ENCODE measurements at places on chromosomes 12 and 14. TPM values are rescaled to one million over a fixed set of nuclear protein-coding genes. Genes with fewer than 3 reads are reported as not detected.

Gene LMBR1L
- total RNA-seq: 79.4 TPM

Gene WNT1
- not detected for total RNA-seq

Gene LHX5
- 10.2 TPM for total RNA-seq

Gene FAM186B
- total RNA-seq: 0.18 TPM

Gene SP1
- 27.0 TPM for total RNA-seq

Gene NANOG
- total RNA-seq: 0.27 TPM

Gene NPFF
- not detected for total RNA-seq

Gene SYCP3
- 1.3 TPM for total RNA-seq

Gene SLC10A1
- not detected for total RNA-seq

Gene FKBP11
- total RNA-seq: 12.7 TPM

- DNase-seq: no peak
Measured at GRCh38 chr14:66503532-66503931, 4.4 kb upstream of the GPHN start.

DNA sequence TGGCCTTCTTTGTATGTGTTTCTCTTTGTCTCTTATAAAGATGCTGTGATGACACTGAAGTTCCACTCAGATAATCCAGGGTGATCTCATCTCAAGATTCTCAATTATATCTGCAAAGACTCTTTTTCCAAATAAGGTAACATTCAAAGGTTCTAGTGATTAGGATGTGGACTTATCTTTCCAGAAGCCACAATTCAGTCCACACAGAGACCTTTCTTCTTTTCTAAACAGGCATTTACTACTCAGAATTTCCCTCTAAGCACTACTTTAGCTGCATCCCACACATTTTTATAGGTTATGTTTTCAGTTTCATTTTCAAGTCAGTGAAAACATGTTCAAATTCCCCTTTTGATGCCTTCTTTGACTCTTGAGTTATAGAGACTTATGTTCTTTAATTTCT lies 9.0 kb upstream of the NKX2-1 start:
- no peak for DNase-seq

- DNase-seq: no peak
Measured at GRCh38 chr14:80310938-80311750, 99.8 kb upstream of the DIO2 start.

- DNase-seq: no peak
Measured at GRCh38 chr14:38211255-38211735, 3.6 kb downstream of the SSTR1 start.

GRCh38 chr14:61328626-61329262 lies 7.4 kb downstream of the PRKCH start:
- no peak for DNase-seq

GRCh38 chr14:30484201-30484600 lies 74.8 kb upstream of the G2E3 start:
- no peak for DNase-seq

DNA sequence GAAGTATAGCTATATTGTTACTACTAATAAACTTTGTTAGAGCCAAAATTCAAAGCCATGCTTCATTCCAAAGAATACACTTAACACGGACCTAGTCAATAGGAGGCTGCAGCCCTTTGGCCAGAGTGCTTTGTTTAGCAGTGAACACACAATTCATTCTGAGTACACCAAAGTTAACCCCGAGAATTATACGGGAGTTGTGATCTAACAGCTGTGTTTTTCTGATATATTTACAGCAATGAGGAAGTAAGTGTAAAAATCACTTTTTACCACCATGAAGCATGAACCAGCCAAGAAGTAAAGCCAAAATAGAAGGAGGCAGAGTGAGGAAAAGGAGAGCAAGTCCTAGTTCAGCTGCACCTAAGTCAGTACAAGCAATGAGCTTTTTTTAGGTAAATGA lies 156.8 kb upstream of the PDE3A start:
- DNase-seq: no peak

DNA sequence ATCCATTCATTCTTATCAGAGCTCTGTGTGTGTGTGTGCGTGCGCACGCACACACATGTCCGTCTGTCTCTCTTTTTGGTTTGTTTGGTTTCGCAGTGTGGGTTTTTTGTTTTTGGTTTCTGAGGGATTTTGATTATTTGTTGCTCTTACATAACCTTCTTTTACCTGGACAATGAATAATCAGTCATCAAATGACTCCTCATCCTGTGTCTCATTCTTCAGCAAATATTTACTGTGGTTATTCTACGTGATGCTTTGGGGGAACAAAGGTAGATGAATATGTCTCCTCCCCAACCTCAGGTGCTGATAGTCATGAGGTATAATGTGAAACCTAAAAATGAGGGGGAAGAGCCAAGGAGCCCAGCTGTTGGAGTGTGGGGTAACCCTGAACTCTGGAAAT lies 92.4 kb downstream of the SAMD4A start:
- DNase-seq: no peak

GRCh38 chr14:33696165-33696564 lies 254.7 kb downstream of the EGLN3 start:
- no peak for DNase-seq

DNA sequence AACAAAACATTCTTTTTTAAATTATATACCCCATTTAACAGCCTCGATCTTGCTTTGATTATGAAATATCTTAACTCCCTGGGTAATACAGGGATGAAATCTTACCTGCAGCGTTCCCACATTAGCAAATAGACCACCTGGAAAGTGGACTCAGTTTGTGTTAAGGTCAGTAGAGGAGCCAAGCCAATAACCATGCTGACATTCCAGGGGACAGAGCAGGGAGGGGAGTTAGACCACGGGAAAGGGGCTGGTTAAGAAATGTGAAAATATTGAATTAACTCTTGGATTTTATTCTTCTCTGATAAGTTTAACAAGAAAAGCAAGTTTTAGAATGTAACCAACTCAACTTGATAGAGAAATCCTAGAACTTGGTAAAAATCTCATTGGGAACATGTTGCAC lies 144.9 kb upstream of the CLEC14A start:
- no peak for DNase-seq

- no peak for DNase-seq
Measured at GRCh38 chr12:49451468-49452259, 84.4 kb downstream of the SPATS2 start.

DNA sequence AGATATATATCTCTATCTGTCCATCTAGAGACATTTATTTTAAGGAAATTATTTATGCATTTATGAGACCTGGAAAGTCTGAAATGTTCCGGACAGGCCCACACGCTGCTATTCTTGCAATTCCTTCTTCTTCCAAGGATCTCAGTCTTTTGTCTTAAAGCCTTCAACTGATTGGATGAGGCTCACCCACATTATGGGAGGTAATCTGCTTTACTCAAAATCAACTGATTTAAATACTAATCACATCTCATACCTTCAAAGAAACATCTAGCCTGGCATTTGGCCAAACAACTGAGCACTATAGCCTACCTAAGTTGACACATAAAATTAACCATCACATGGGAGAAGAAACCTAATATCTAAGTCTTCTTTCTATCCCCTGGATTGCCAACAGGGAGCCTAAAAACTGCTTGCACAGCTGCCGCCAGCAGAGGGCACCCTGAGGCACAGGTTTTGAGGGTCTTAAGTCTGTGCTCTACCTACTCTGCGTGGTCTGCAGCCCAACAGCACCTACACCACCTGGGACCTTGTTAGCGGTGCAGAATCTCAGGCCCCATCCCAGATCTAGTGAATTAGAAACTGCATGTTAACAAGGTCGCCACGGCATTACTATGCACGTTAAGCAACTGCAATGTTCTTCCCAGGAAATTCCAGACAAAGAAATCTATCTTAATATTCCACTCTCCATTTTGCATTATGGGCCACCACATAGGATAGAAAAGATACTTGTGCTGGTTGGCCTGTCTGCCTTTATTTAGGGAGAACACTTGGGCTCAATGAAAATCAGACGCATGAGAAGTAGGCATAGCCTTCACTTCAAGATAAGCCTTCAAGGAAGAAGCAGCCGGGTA lies 249.7 kb downstream of the FOXG1 start:
- no peak for DNase-seq

DNA sequence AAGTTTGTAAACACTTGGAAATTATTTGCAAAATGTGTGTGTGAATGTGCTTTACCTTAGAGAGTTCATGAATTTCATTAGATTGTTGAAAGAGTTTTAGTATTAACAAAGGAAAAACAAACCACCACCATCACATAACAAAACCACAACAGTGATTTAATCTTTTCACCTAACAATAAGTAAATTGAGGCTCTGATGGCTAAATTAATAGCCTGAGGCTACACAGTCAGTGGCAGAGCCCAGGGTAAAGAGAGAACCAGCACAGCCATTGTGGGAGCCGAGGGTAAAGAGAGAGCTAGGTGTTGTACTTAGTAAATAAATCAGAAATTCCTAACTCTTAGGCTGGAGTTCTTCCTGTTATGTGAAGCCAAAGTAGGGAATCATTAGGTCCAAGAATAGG lies 51.2 kb upstream of the CAPRIN2 start:
- no peak for DNase-seq

DNA sequence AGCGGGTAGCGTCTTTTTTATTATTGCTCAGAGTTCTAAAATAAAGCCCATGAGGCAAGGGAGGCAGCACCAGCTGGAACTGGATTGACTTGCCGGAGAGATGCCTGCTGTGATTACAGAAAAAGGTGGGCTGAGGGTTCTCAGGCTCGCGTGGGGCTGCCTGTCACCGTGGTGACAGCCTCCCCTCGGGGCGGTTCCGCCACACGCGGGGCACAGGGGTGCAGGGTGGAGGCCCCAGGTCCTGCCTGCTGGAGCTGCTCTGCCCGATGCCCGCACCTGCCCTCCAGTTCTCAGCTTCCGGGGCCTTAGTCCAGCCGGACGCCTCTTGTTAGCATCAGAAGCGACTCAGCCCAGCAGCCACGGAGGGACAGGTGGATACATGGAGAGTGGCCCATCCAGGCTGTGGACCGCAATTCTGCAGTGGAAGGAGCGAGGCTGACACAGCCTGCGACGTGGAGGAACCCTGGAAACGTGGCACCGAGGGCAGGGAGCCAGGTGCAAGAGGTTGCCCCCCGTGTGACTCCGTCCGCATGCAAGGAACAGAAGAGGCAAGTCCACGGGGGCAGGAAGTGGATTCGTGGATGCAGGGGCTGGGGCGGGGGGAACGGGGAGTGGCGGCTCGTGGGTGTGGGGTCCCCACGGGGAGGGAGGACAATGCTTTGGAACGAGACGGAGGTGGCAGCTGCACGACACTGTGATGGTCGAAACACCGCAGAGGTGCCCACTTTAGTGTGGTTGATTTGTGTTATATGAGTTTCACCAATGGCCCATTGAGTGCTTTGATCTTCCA lies 79.5 kb downstream of the GALNT9 start:
- no peak for DNase-seq

DNA sequence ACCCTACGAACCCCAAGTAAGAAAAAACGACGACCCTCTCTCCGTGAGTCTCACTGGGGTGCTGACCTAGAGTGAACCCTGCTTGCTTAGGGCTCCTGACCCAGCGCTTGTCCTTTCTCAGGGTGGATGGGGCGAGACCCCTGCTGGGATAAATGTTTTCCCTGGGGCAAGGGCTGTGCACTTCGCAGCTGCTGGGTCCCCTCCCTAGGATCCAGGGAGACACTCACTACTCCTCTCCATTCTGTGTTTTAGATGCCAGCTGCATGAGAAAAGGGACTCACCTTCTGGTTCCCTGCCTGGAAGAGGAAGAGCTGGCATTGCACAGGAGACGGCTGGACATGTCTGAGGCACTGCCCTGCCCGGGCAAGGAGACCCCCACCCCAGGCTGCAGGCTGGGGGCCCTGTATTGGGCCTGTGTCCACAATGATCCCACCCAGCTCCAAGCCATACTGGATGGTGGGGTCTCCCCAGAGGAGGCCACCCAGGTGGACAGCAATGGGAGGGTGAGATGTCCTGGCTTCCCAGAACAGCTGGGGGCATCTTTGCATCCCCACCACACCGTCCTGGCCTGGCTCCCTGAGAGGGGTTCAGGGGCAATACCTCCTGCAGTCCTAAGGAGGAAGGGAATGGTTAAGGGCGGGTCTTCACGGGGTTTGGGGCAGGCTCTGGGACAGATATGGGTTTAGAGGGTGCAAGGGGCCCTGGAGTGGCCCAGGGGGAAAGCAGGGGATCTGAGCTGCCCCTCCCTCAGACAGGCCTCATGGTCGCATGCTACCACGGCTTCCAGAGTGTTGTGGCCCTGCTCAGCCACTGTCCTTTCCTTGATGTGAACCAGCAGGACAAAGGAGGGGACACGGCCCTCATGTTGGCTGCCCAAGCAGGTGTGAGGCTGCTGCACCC lies 663 bp downstream of the ANKRD33 start:
- no peak for DNase-seq

GRCh38 chr14:61461808-61462275 lies 140.5 kb downstream of the PRKCH start:
- peak; percentile 79 for DNase-seq

DNA sequence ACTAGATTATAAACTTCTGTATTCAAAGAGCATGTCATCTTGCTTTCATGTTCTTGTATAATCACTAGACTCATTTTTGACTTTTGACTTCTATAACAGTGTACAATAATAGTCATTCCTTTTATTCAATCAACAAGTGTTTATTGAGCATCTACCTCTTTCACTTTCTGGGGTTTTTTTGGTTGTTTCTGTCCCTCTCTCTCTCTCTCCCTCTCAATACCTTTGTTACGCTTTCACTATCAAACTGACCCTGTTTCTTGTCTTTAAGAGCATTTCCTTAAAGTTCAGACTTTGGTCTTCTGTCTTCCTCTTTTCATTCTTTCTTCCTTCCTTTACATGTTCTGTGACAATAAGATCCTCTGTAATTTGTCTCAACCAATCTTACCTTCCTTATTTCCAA lies 49.5 kb downstream of the GPR137C start:
- no peak for DNase-seq

- DNase-seq: no peak
Measured at GRCh38 chr12:125092872-125093680, 27.8 kb downstream of the AACS start.

DNA sequence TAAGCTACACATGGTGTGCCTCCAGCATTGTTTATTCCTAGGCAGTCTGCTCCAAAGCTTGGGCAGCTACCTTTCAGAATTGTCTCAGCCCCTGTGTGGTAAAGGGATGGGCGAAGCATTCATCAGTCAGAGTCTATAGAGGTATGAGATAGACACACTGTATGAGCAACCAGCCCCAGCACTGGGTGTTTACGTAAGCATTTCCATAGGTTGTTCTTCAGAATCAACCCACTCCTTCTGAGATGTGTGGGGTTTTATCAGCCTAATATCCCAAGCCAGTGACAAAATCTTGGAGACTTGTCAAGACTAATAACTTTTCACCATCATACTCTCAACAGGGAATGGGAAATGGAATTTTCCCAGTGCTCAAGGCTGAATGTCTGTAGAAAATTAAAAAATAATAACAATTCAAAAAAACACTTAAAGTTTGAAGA lies 98.2 kb downstream of the BTG1 start:
- DNase-seq: no peak

- peak; percentile 76 for DNase-seq
Measured at GRCh38 chr12:122951979-122952892, 14.0 kb downstream of the ABCB9 start.

- DNase-seq: no peak
Measured at GRCh38 chr12:41108032-41108431, 80.1 kb upstream of the PDZRN4 start.

Data from cerebellum (tissue), 4 donors.